ENCODE measurements at places on chromosomes 1 and 21. TPM values are rescaled to one million over a fixed set of nuclear protein-coding genes. Genes with fewer than 3 reads are reported as not detected.
A peak's percentile ranks its signal among the peaks of the same experiment; 100 is the strongest.

The SMPDL3B gene
- 13.4 TPM for total RNA-seq

- DNase-seq = peak; percentile 98
These were observed at the start of gene CGN for GRCh38 chr1:151510957-151511635. CGN (plus strand) TSS chr1:151511387; CDS start chr1:151518520, 7,133 bp downstream.

GRCh38 chr1:221018414-221018813 is 139.2 kb downstream of the HLX start:
- no peak for DNase-seq

The ACKR1 gene
- total RNA-seq = not detected

DNA sequence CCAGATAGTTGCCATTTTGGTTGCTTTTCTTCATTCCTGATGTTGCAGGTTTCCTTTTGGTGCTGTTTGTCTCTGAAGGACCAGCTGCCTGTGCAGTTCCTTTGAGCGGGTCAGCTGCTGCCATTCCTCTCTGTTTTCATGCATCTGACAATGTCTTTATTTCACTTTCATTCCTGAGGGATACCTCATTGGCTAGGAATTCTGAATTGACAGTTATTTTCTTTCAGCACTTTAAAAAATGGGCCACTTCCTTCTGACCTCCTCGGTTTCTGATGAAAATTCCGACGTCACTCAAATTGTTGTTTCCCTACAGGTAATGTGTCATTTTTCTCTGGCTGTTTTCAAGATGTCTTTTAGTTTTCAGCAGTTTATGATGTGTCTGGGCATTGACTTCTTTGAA is 24.8 kb downstream of the CCSAP start:
- DNase-seq = no peak

DNA sequence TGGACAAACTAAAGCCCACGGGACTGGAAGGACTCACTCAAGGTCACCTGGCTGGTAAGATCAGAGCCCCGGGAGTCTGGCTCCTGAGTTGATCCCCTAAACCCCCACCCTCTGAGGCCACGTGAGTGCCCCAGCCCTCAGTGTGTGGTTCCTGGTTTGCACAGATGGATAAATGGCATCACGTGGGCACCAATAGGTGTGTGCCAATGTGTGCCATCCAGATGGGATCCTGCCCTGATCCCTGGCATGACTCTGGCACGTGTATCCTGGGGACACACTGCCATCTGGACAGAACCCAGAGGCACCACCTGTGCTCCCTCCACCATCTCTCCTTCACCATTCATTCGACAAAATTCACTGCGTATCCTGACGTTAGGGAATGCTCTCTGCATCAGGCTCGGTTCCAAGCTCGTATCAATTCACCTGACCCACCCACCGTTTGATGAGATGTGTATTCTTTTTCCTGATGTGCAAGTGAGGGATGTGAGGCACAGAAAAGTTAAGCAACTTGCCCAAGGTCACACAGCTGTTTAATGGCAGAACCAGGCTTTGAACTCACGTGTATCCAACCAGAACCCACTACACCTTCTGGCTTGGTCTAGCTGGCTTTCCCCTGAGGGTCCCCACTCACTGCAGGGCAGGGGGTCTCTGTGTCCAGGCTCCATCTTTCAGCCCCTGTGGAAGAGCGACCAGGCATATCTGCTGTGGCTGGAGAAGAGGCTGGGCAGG is 49.8 kb upstream of the PAX7 start:
- DNase-seq = no peak
